Endodermal cell (in vitro differentiated cells): ENCODE measurements at places on chromosomes 16 and 17. TPM values are rescaled to one million over a fixed set of nuclear protein-coding genes. Genes with fewer than 3 reads are reported as not detected.

The TLCD2 gene
- 1.8 TPM in 2 replicates for total RNA-seq

The MYH1 gene
- total RNA-seq, result not detected in 2 replicates

The CUEDC1 gene
- 11.0 and 11.7 TPM in 2 replicates for total RNA-seq

The HAGH gene
- total RNA-seq, result 43.4 to 59.1 TPM (median 52.9 TPM) in 3 replicates

The CAPNS2 gene
- 0.35 to 0.38 TPM in 2 of 3 replicates, not detected in the other for total RNA-seq

The PSMD12 gene
- total RNA-seq, result 38.1 to 75.4 TPM (median 71.7 TPM) in 3 replicates

The CNTNAP4 gene
- 0.54 to 0.72 TPM (median 0.55 TPM) in 3 replicates for total RNA-seq

DNA sequence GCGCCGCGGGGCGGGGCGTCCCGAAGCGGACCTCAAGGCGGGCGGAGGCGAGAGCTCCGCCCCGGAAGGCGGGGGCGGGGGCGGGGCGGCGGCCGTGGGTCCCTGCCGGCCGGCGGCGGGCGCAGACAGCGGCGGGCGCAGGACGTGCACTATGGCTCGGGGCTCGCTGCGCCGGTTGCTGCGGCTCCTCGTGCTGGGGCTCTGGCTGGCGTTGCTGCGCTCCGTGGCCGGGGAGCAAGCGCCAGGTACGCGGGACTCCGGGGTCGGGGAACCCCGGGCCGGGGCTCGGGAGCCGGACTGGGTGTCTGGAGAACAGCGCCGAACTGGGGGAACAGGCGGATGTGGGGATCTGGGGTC lies at the start of gene TNFRSF12A:
TNFRSF12A (plus strand) TSS at position 122 of the 357 bp plus-strand sequence; CDS start at position 152, 30 bp downstream.
- H3K36me3 ChIP-seq, result peaks cover 19% of the 10 kb centered on the region
- H3K4me1 ChIP-seq, result peaks cover 12% of the 10 kb centered on the region

GRCh38 chr17:61330174-61331150 lies 69.2 kb upstream of the TBX2 start:
- DNase-seq, result no peak
- no peaks in the 10 kb centered on the region for H3K36me3 ChIP-seq
- H3K4me3 ChIP-seq, result no peak overlapping the region

- DNase-seq, result peak; percentile 79
- no peak overlapping the region for H3K4me3 ChIP-seq
- H3K36me3 ChIP-seq, result no peaks in the 10 kb centered on the region
- H3K4me1 ChIP-seq, result peaks cover 3% of the 10 kb centered on the region
Observed at GRCh38 chr17:72618001-72618509, 474.4 kb downstream of the SLC39A11 start.

DNA sequence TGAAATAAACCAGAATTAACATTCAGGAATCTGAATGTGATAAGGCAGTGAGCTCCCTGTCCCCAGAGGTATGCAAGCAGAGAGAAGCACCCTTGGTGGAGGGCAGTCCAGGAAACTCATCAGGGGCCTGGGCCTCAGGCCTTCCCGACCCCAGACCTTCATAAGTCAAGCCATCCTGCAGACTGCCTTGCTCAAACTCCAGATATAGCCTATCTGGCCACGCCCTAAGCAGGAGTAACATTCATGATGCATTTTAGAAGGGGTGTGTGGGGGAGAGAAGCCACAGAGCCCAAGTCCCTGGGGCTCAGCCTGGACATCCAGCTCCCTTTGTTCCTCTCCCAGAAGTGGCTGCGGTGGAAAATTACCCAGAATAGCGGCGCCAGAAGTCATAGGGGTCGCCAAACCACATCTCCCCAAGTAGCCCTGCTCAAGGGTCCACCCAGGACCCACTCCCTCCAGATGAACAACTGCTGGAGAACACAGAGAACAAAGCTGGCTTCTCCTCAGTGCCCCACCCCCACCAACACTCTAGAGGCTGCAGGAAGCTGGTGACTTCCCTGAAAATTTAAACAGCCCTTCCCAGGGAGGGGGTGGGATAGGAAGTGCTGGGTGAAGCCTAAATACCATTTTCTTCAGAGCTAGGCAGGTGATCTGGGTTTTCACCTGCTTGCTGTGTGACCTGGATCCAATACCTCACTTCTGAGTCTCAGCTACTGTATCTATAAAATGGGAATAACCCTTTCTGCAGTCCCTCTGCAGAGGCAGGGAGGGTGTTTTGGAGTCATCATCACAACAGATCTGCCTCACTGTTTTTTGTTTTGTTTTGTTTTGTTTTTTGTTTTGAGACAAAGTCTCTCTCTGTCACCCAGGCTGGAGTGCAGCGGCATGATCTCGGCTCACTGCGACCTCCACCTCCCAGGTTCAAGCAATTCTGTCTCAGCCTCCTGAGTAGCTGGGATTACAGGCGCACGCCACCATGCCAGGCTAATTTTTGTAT lies 1.5 kb upstream of the SREBF1 start:
- H3K27me3 ChIP-seq, result no peaks in the 10 kb centered on the region
- DNase-seq, result peak; percentile 93
- H3K4me1 ChIP-seq, result peaks cover 12% of the 10 kb centered on the region
- no peak overlapping the region for H3K4me3 ChIP-seq
- peaks cover 5% of the 10 kb centered on the region for H3K36me3 ChIP-seq

GRCh38 chr17:74288785-74289184 lies 14.8 kb downstream of the DNAI2 start:
- no peaks in the 10 kb centered on the region for H3K27me3 ChIP-seq
- no peaks in the 10 kb centered on the region for H3K4me1 ChIP-seq
- H3K27ac ChIP-seq, result no peak overlapping the region
- no peak for DNase-seq
